ENCODE measurements at places on chromosomes 6 and 20. TPM values are rescaled to one million over a fixed set of nuclear protein-coding genes. Genes with fewer than 3 reads are reported as not detected.

The PTK7 gene
- 75.8 TPM for polyA plus RNA-seq

The PI3 gene
- polyA plus RNA-seq, result not detected

The TRIM31 gene
- polyA plus RNA-seq, result not detected

The C20orf141 gene
- not detected for polyA plus RNA-seq

The HLA-DMB gene
- polyA plus RNA-seq, result not detected

The GATA5 gene
- 66.8 TPM for polyA plus RNA-seq

The THEMIS gene
- polyA plus RNA-seq, result 0.06 TPM

The SSTR4 gene
- not detected for polyA plus RNA-seq

The LY6G6D gene
- not detected for polyA plus RNA-seq

The ARMH2 gene
- polyA plus RNA-seq, result not detected

The C20orf96 gene
- 31.9 TPM for polyA plus RNA-seq

The TNFRSF6B gene
- polyA plus RNA-seq, result 4.9 TPM

The COL9A3 gene
- 6.4 TPM for polyA plus RNA-seq

The CPXM1 gene
- polyA plus RNA-seq, result 98.5 TPM

The KHDRBS2 gene
- 3.7 TPM for polyA plus RNA-seq

The VSTM2L gene
- 83.4 TPM for polyA plus RNA-seq

The LINC00237 gene
- polyA plus RNA-seq, result not detected

The DACT2 gene
- polyA plus RNA-seq, result 0.77 TPM

The SH3BGRL2 gene
- polyA plus RNA-seq, result 21.7 TPM

The GNL1 gene
- 44.2 TPM for polyA plus RNA-seq

The DLK2 gene
- 4.6 TPM for polyA plus RNA-seq

The PHACTR1 gene
- 11.2 TPM for polyA plus RNA-seq

The DEFB118 gene
- not detected for polyA plus RNA-seq

The C20orf202 gene
- polyA plus RNA-seq, result 0.27 TPM

The PLAGL1 gene
- 11.6 TPM for polyA plus RNA-seq

The KCNK16 gene
- polyA plus RNA-seq, result not detected

The TMEM200A gene
- not detected for polyA plus RNA-seq

The SLA2 gene
- polyA plus RNA-seq, result not detected

The BTN2A1 gene
- 21.2 TPM for polyA plus RNA-seq

The GSTA1 gene
- 0.67 TPM for polyA plus RNA-seq

The TPBG gene
- polyA plus RNA-seq, result 12.0 TPM

The ENPP5 gene
- 5.4 TPM for polyA plus RNA-seq

The CRISP3 gene
- polyA plus RNA-seq, result not detected

The TRIM15 gene
- polyA plus RNA-seq, result not detected

The PRDM1 gene
- polyA plus RNA-seq, result 0.67 TPM

The CST7 gene
- 0.20 TPM for polyA plus RNA-seq

The ZBTB46 gene
- polyA plus RNA-seq, result 24.1 TPM

The PTCRA gene
- polyA plus RNA-seq, result not detected

The HCK gene
- polyA plus RNA-seq, result not detected

The MYCT1 gene
- polyA plus RNA-seq, result 0.84 TPM

The PI16 gene
- 0.37 TPM for polyA plus RNA-seq

The MRAP2 gene
- polyA plus RNA-seq, result 17.4 TPM

The HRH3 gene
- not detected for polyA plus RNA-seq

The PRSS16 gene
- polyA plus RNA-seq, result 2.7 TPM

The ANGPT4 gene
- polyA plus RNA-seq, result 0.15 TPM

The PLEKHG1 gene
- polyA plus RNA-seq, result 2.7 TPM

The CPNE5 gene
- polyA plus RNA-seq, result 51.6 TPM

The SLC17A9 gene
- 4.1 TPM for polyA plus RNA-seq

The UTRN gene
- polyA plus RNA-seq, result 49.4 TPM
